ENCODE measurements at places on chromosomes 5 and 9. TPM values are rescaled to one million over a fixed set of nuclear protein-coding genes. Genes with fewer than 3 reads are reported as not detected.

DNA sequence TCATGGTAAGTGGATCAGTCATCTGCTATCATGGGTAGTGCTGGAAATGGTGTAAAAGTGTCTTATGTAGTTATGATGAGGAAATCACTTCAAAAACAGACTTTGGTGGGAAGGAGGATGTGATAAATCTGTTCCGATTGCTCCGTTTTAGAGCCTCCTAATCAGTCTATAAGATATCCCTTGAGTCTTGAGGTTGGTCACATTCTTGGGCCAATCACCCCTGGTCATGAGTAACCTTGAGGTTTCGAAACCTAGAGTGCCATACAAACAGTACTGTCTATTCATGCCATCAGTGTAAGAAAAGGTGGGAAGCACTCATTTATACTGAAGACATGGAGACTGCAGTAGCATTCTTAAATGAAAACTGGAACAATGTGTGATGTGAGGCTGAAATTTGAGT, 45.8 kb downstream of the LRRTM2 start:
- no peak overlapping the region for H3K4me3 ChIP-seq
- H3K4me1 ChIP-seq: peaks cover 12% of the 10 kb centered on the region
- no peak for DNase-seq
- H3K27ac ChIP-seq: no peak overlapping the region
- peaks cover 39% of the 10 kb centered on the region for H3K36me3 ChIP-seq

GRCh38 chr5:179164331-179165311, 104.4 kb downstream of the ZNF354C start:
- H3K4me1 ChIP-seq: peaks cover 9% of the 10 kb centered on the region
- H3K27ac ChIP-seq: no peak overlapping the region
- H3K36me3 ChIP-seq: no peaks in the 10 kb centered on the region
- H3K27me3 ChIP-seq: no peaks in the 10 kb centered on the region
- H3K4me3 ChIP-seq: no peak overlapping the region

DNA sequence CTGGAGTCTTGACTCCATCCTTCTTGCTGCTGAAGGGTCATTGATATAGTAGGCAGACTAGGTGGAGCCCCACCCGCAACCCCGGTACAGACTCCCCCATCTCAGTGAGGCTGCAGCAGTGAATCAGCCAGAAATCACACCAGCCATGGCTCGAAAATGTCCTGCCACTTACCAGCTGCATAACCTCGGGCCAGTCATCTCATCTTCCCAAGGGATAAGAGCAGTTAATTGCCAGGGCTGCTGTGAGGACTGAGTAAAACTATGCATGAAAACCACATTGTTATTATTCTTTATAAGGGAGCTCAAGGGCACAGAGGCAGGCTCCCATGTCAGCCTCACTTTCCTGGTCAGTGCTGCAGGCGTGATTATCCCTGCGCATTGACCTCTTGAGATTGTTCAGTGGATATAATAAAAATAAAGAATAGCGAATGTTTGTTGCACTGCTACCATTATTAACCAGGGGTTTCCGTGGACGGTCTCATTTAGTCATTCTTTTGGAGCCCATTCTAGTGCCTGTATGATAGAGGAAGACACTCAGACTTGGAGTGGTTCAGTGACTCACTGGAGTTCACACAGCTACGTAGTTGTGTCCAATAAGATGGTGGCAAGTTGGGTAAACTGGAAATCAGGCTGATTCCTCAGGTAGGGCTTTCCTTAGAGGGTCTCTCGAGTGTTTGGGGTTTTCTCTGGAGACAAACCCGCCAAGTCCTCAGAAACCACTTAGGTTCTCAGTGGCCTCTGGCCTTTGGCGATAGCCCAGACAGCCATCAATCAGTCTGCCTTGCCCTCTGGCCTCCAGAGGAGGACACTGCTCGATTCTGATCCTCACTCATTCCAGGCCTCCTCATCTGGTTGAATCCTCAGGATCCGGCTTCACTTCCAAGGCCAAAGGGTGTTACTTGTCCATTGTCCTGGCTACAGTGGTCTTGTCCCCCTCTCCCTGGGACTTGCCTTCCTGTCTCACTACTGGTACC, 39.9 kb downstream of the COL15A1 start:
- H3K36me3 ChIP-seq: no peaks in the 10 kb centered on the region
- DNase-seq: no peak
- H3K4me3 ChIP-seq: no peak overlapping the region
- peaks cover 1% of the 10 kb centered on the region for H3K4me1 ChIP-seq
- H3K27me3 ChIP-seq: no peaks in the 10 kb centered on the region
- H3K27ac ChIP-seq: no peak overlapping the region

- H3K4me3 ChIP-seq: no peak overlapping the region
- DNase-seq: peak; percentile 20
- no peak overlapping the region for H3K27ac ChIP-seq
- no peaks in the 10 kb centered on the region for H3K27me3 ChIP-seq
Measured at GRCh38 chr9:131442351-131442750, 48.5 kb downstream of the PRRC2B start.

- H3K4me1 ChIP-seq: no peaks in the 10 kb centered on the region
- no peaks in the 10 kb centered on the region for H3K36me3 ChIP-seq
- no peak for DNase-seq
Measured at GRCh38 chr5:137481596-137481995, 17.5 kb downstream of the SPOCK1 start.

GRCh38 chr5:172065431-172066065, 59.1 kb upstream of the FBXW11 start:
- no peak for DNase-seq
- no peak overlapping the region for H3K27ac ChIP-seq
- peaks cover 31% of the 10 kb centered on the region for H3K36me3 ChIP-seq
- no peaks in the 10 kb centered on the region for H3K4me1 ChIP-seq
- H3K4me3 ChIP-seq: no peak overlapping the region
- no peaks in the 10 kb centered on the region for H3K27me3 ChIP-seq

DNA sequence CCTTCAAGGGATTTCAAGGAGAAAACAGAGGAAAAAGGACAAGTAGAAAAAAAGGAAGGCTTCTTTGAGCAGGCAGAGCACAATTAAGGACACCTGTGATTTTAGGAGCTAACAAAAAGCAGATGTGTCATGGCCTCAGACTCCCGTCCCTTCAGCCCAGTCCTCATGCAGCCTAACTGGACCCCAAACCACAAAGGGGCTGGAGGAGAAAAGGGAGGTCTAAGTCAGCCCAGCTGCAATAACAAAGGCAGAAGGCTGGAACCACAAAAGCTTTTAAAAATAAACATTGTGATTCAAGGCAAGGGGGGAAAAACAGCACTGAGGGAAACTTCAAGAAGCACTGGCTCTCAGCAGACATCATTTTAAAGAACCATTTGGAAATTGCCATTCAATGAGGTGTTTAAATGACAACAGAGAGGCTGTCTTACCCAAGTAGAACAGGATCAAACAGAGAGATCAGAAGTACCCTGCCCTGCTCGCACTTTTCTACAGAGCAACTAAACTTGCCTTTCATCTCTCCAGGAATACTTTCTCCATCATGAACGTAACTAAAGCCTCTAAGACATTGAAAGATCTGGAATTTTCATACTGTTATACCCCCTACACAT, 89.3 kb downstream of the SEMA5A start:
- H3K36me3 ChIP-seq: no peaks in the 10 kb centered on the region
- H3K4me3 ChIP-seq: no peak overlapping the region
- no peak for DNase-seq
- peaks cover 22% of the 10 kb centered on the region for H3K4me1 ChIP-seq
- no peaks in the 10 kb centered on the region for H3K27me3 ChIP-seq
- H3K27ac ChIP-seq: no peak overlapping the region

DNA sequence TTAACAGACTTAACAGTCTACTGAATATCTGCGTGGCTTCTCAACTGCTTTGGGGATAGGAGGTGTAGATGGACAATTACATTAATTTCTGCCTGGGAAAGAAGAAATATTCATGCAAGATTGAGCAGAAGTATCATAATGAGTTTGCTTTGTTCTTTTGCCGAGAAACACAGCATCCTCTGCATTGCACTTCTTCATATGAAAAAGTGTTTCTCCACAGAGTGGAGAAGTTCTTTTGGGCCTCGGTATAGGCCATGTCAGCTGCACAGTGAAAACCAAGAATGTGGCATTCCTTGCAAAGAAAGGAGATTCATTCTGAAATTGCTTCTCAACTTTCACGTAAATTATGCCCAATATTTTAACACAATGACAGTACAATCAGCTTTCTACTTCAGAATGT, 17.6 kb upstream of the SNX2 start:
- H3K36me3 ChIP-seq: no peaks in the 10 kb centered on the region
- peaks cover 3% of the 10 kb centered on the region for H3K4me1 ChIP-seq
- no peak overlapping the region for H3K27ac ChIP-seq
- no peak overlapping the region for H3K4me3 ChIP-seq
- no peaks in the 10 kb centered on the region for H3K27me3 ChIP-seq

DNA sequence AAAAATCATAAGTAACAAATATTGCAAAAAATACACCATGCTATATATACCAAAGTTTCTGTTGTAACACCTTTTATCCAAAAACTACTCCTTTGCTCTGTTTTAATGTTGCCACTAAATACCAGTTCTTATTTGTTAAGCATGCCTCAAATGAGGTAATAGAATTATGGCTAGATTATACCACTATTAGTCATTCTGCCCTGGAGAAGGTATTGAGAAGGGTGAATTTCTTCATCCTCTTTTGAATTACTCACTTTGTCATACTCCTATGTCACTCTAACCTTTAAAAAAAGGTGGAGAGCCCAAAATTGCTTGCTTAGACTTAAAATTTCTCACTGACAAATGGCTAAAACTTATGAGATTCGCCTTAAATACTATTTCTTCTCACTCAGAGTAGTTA, 750.9 kb downstream of the MAT2B start:
- no peak overlapping the region for H3K27ac ChIP-seq
- no peak overlapping the region for H3K4me3 ChIP-seq
- no peaks in the 10 kb centered on the region for H3K27me3 ChIP-seq
- H3K4me1 ChIP-seq: no peaks in the 10 kb centered on the region

- no peak overlapping the region for H3K27ac ChIP-seq
- no peaks in the 10 kb centered on the region for H3K4me1 ChIP-seq
- H3K27me3 ChIP-seq: peaks cover 3% of the 10 kb centered on the region
- no peak for DNase-seq
Measured at GRCh38 chr9:7286101-7286500, 513.5 kb downstream of the DMAC1 start.

DNA sequence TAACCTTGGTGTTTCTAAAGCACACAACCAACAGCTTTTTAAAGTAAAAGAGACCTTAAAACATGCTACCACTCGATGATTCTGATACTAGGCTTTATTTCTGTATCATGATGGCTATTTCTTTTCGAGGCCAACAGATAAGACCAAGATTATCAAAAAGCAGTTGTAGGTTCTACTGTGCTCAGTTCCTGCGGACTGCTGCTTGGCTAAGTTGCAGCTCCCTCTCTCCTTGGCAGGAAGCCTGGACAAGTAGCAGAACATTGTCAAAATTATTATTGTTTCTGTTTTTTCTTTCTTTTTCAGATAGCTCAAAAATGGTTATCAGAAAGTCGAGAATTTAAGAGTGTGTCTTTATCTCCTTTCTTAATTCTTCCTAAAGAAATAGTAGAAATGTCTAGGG, 607.6 kb downstream of the PTPRD start:
- no peak for DNase-seq
- no peak overlapping the region for H3K27ac ChIP-seq
- H3K36me3 ChIP-seq: no peaks in the 10 kb centered on the region
- no peaks in the 10 kb centered on the region for H3K4me1 ChIP-seq
- no peaks in the 10 kb centered on the region for H3K27me3 ChIP-seq

- H3K27me3 ChIP-seq: no peaks in the 10 kb centered on the region
- H3K27ac ChIP-seq: no peak overlapping the region
- H3K36me3 ChIP-seq: no peaks in the 10 kb centered on the region
- DNase-seq: no peak
- H3K4me1 ChIP-seq: no peaks in the 10 kb centered on the region
- H3K4me3 ChIP-seq: no peak overlapping the region
Measured at GRCh38 chr5:27091858-27092257, 53.5 kb upstream of the CDH9 start.

GRCh38 chr9:136093995-136094881, 851 bp downstream of the NACC2 start:
- H3K4me3 ChIP-seq: peak overlapping the region; percentile 74
- peak; percentile 87 for DNase-seq
- H3K27me3 ChIP-seq: peaks cover 2% of the 10 kb centered on the region

DNA sequence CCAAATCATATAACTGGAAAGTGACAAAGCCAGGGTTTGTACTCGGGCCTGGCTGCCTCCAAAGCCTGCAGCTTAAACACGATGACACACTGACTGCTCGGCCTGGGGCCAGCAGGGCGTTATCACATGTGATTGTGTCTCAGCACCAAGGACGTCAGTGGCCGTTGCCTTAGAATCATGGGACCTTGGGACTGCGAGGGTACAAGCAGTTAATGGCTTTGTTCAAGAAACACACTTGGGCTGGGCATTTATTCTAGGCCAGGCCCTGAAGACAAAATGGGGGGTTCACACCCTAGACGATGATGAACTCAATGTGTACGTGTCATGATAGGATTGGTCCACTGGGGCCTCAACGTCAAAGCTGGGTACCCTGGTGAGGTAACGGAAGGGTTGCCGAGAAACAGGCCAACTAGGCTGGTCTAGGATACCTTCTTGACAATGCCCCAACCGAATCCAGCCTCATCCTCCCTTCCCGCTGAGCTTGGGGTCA, 13.0 kb downstream of the SH3PXD2B start:
- DNase-seq: peak; percentile 92
- no peaks in the 10 kb centered on the region for H3K27me3 ChIP-seq
- peaks cover 79% of the 10 kb centered on the region for H3K4me1 ChIP-seq
- H3K4me3 ChIP-seq: no peak overlapping the region

DNA sequence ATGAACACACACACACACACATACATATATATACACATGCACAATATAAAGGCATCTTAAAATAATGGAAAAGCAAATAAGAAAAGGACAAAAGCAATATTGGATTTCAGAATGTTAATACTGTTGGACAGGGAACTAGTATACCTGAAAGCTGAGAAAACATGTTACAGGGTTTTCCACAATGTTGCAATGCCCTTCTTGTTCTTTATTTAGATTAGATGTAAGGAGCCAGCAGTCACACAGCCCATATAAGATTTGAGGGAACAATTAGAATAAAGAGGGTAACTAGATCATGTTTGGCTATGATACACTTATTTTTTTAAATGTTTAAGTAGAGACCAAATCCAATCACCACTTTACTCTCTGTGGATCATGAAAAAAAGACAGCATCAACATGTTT, 61.7 kb downstream of the SH3TC2 start:
- no peak overlapping the region for H3K27ac ChIP-seq
- DNase-seq: no peak
- no peaks in the 10 kb centered on the region for H3K36me3 ChIP-seq
- H3K4me3 ChIP-seq: no peak overlapping the region

GRCh38 chr5:140259500-140259899, 43.4 kb downstream of the PFDN1 start:
- H3K36me3 ChIP-seq: peaks cover 5% of the 10 kb centered on the region
- no peak for DNase-seq
- H3K4me3 ChIP-seq: no peak overlapping the region

FYB1 gene
- total RNA-seq: 3.9 TPM

ZFR gene
- 66.8 TPM for total RNA-seq

F2RL1 gene
- 54.9 TPM for total RNA-seq

GABRP gene
- 8.0 TPM for total RNA-seq

FAM200C gene
- 0.81 TPM for total RNA-seq

CCL27 gene
- total RNA-seq: 357 TPM

STK32A gene
- total RNA-seq: 5.3 TPM

GRM6 gene
- not detected for total RNA-seq

PHYKPL gene
- 27.1 TPM for total RNA-seq

OR1J2 gene
- not detected for total RNA-seq

All from suprapubic skin (tissue), 4 donors.